HS-5 (cell line): ENCODE measurements at places on chromosomes 13 and 19.

DNA sequence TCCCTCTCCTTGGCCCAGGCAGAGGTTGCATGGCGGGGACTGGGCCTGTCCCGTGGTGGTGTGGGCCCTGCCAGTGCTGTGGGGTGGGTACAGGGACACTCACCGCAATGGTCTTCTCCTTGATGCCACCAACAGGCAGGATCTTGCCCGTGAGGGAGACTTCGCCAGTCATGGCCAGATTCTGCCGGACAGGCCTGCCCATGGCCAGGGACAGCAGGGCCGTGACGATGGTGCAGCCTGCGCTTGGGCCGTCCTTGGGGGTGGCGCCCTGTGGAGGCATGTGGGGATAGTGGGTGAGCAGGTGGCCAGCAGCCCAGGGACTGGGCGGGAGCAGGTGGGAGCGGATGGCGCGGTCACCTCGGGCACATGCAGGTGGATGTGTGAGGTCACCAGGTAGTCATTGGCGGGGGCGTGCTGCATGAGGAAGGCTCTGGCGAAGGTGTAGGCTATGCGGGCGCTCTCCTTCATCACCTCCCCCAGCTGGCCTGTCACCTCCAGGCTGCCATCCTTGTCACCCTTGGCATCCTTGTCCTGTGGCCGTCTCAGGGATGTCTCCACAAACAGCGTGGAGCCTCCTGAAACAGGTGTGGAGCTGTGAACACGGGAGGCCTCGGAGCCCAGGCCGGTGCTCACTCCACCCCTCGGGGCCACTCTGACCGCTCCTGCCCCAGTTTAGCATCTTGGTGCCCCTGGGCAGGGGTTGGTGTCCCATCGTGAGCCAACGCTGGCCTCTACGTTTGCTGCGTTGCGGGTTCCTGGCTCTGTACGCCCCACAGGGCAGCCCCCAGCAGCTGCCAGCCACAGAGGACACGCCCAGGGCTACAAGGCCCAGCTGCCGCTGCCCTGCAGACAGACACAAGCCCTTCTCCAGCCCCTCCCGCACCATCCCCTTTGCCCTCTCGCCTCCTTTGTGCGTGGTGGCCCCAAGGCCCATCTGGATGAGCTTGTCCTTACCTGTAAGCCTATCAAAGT, 3.4 kb downstream of the RPL36 start:
- DNase-seq: no peak

DNA sequence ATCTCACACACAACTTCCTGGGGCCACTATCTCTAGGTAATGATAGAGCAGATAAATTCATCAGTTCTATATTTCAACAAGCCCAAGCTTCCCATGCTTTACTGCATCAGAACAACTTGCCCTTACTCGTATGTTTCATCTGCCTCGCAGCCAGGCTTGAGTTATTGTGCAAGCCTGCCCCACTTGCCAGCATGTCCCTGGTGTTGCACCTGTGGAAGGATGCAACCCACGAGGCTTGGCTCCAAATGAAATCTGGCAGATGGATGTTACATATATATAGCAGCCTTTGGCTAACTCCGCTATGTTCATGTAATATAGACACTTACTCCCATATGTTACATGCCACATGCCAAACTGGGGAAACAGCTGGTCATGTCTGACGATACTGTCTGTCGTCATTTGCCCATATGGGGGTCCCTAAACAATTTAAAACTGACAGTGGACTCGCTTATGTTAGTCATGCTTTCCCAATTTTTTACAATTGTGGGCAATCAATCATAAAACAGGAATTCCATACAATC, 6.2 kb downstream of the ERVK3-1 start:
- no peak for DNase-seq

- DNase-seq: no peak
These were observed 1.9 kb upstream of the FOXO1 start for GRCh38 chr13:40668335-40668734.

DNA sequence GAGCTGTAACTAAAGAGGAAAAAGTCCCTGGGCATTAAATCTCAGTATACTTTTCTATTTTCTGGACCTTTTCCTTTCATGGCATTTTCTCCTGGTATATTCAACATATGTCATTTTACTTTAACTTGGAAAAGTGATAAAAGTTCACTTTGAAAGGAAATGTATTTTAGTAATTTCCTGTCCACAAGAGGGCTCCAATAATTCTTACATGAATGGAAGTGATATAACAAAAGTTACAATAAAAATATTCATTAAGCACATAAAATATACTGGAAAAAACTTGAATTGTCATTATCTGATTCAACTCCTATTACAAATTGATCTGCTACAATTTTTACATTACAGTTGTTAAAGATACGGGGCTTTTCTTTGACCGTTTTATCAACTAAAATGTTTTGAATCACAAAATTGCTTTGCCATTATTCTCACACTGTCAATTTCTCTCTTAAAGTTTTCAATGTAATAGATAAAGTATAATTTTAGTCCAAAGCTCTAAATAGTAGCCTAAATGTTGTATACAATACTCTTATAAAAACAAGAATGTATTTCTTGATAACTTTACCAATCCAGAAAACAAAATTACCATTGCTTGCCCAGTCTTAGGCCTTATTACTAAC, 4.9 kb downstream of the UBL3 start:
- DNase-seq: no peak

DNA sequence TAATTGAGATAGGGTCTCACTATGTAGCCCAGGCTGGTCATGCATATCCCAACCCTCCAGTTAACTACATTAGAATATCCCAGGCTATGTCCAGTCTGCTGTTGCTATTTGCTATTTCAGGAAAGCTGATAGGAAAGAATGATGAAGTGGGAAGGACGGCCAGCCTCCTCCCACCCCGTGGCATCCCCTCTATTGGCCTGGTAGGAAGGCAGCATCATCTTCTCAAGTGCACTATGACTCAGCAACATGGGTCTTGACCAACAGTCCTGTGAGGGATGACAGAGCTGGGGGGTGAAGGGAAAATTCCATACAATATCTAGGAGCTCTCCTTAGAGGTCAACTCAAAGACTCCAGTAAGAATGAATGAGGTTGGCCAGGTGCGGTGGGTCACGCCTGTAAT, 48.0 kb upstream of the ABCC4 start:
- DNase-seq: no peak

DNA sequence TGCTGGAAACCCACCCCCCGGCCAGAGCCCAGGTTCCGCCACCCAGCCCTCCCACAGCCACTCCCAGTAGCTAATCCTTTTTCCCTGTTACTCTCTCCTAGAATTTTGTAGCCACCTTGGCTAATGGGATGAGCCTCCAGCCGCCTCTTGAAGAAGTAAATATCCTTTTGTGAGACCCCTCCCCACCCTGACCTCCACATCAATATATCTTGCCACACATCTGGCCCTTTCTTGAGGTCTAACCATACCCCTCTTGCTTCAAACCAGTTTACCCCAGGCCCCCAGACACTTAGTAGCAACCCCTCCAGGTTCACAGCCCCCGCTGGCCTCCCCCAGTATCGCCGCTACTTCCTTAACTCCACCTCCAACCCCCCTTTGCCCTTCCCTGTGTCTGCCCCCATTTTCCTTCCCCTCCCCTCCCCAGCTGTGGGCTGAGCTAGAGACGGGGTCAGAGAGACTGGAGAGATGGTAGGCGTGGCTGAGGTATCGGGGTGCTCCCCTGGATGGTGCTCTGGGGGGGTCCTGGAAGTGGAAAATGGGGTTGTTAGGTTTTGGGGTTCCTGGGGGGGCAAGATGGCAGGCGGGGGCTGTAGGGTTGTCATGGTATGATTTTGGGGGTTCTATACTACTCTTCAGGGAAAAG, 2.8 kb downstream of the PRMT1 start:
- no peak for DNase-seq

- DNase-seq: no peak
These were observed 813 bp upstream of the MCOLN1 start for GRCh38 chr19:7521551-7522071.

DNA sequence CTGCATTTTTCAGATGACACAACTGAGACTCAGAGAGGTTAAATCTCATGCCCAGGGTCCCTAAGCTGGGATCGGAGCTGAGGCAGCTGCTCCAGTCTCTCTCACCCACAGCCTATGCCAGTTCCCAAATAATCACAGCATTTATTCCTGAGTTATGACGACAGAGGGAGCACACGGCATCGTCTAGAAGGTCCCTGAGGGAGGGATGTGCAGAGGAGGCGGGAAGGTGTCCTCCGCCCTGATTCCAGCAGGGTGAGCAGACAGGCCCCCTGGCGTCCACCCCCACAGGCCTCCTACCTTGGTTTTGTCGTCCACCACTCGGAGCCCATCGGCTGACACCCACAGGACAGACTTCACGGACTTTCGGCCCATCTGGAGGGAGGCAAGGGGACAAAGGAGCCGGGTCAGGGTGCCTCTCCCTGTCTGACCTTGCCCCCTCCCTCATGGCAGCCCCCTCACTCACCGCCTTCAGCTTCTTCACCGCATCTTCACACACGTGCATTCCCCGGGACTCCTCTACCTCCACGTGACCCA, 8.0 kb downstream of the NUMBL start:
- no peak for DNase-seq

GRCh38 chr13:107907065-107907805, 308.1 kb downstream of the LIG4 start:
- no peak for DNase-seq

DNA sequence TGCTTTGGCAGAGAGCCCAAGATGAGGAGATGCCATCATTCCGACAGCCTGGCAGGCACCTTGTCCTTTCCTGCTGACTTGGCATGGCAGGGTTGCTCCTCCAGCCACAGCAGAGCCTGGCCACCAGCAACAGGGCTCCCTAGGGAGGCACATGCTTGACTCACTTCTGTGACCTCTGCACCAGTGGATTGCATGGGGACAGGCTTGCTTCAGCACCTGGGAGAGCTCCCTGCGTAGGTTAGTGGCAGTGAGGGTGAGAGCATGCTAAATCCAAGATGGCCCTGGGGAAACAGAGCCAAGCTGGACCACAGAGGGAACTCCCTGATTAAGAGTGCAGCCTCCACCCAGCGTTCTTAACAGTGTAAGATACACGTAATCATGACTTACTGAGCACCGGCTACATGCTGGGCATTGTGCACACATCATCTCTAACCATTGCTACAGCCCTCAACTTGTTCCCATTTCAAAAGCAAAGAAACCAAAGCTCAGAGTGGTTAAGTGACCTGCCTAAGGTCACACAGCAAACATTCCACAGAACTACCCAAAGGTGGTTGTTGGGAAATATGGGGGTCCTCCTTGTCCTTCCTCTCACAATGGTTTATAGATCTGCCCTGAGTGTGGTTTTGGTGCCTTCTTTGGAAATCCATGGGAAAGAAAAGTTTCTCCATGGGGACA, 116.6 kb upstream of the UQCRFS1 start:
- DNase-seq: no peak

DNA sequence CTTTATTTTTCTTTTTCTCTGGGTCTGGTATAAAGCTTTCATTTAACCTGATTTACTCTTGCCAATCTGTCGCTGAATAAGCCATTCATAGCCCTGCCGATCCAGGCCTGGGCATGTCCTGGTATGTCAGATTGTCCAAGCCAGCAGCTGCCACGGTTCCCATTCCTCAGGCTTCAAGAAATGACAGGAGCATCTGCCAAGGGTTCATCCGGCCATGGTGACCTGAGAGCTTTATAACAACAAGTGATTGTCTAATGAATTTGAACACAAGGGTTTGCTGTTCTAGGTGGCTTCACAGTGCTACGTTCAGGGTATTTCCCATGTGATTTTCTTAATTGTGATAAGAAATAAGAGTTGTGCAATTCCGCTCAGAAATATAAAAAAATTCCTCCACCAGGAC, 20.0 kb downstream of the PNMA8A start:
- no peak for DNase-seq

GRCh38 chr13:22655106-22655852, 525.5 kb upstream of the SGCG start:
- no peak for DNase-seq

- no peak for DNase-seq
These were observed 9.0 kb downstream of the GCDH start for GRCh38 chr19:12899891-12900518.

GRCh38 chr13:113625965-113626721, 31.9 kb downstream of the ATP4B start:
- DNase-seq: no peak

DNA sequence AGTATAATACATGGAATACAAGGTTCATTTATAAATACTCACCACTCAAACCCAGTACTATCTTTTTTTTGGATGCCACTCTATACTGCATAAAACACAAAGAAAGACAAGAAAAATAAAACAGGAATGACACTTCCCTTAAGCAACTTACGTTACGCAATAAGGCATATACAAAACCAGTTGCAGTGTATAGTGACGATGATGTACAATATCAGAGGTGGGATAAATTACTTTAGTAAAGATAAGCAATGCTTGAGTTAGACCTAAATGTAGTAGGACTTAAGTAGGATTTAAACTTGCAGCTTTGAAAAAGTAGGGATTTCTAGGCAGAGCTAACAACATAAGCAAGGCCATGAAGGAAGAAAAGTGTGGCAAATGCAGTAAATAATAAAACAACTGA, 374.9 kb downstream of the SPRY2 start:
- no peak for DNase-seq

DNA sequence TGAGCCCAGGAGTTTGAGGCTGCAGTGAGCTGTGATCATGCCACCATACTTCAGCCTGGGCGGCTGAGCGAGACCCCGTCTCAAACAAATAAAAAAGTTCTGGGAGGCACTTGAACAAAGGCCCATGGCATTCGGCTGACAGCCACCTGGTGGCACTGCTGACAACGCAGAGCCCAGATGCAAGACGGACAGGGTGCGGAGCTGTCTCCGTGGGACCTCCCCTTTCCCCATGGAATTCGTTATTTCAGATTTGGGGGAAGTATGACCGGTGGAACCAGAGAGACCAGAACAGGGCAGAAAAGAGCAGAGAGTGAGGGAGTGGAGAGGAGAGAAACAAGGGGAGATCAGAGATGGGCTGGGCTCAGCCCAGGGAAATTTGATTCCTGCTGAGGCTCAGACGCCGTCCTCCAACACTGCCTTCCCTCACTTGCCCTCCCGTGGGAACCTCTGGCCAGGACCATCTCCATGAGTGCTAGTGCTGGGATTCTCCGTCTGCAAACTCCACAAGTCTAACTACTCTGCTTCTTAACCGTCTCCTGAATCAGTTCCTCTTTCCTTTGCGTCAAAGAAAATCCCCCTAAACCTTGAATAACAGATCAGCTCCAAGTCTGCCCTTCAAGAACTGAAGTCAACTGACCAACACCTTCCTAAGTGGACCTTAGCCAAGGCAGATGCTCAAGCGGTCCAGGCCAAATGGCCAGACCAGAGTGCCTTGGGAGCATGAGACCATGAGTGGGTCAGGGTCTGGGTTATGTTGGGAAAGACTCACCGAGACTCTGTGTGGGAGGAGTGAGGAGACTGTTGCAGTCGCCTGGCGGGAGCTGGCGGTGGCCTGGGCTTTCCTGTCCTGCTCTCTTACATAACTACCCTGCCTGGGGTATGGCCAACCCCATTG, 11.9 kb upstream of the ATF5 start:
- no peak for DNase-seq

DNA sequence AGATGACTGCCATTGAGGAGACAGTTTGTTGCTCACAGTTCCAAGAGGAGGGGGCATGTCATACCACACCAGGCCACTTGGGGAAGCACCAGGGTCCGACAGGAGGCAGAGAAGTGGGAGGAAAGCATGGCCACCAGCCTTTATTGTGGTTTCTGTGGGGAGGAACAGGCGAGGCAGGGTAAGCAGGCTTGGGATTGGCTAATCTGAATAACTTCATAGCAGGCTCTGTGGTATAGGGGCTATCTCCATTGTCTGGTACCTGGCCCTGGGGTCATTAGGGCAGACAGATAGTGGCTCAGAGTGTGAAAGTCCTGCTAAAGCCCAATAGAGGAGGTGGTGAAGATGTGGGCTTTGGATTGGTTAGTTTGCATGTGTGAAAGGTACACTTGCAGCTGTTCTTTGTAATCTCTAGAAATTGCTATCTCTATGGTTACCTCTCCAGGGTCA, 35.5 kb downstream of the CBY2 start:
- no peak for DNase-seq
